C1 segment of cervical spinal cord (tissue), 14 donors: ENCODE measurements at places on chromosomes 16 and 17.
A peak's percentile ranks its signal among the peaks of the same experiment; 100 is the strongest.

- DNase-seq: no peak
Observed at GRCh38 chr16:1416521-1416941, 2.0 kb upstream of the UNKL start.

- no peak for DNase-seq
Observed at GRCh38 chr17:1423456-1424135, 23.6 kb upstream of the YWHAE start.

GRCh38 chr17:42559075-42559474 lies 2.9 kb upstream of the COASY start:
- no peak for DNase-seq

DNA sequence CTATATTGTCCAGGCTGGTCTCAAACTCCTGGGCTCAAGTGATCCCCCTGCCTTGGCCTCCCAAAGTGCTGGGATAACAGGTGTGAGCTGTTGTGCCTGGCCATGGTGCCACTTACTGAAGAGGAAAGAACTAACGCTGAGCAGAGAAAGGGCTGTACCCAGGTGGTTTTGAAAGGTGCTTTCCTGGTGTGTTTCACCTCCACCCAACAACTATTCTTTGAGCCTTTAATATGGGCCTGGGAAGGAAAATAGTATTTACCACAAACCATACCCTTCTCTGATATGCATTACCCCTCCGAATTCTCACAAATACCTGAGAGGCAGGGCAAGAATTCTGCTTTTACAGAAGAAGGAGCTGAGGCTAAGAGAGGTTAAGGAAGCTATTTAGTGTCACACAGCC lies 24.8 kb downstream of the KPNA2 start:
- no peak for DNase-seq

- DNase-seq: no peak
Observed at GRCh38 chr17:48153691-48154358, 46.3 kb downstream of the SNX11 start.

GRCh38 chr17:70563281-70563820 lies 394.0 kb downstream of the KCNJ2 start:
- no peak for DNase-seq

DNA sequence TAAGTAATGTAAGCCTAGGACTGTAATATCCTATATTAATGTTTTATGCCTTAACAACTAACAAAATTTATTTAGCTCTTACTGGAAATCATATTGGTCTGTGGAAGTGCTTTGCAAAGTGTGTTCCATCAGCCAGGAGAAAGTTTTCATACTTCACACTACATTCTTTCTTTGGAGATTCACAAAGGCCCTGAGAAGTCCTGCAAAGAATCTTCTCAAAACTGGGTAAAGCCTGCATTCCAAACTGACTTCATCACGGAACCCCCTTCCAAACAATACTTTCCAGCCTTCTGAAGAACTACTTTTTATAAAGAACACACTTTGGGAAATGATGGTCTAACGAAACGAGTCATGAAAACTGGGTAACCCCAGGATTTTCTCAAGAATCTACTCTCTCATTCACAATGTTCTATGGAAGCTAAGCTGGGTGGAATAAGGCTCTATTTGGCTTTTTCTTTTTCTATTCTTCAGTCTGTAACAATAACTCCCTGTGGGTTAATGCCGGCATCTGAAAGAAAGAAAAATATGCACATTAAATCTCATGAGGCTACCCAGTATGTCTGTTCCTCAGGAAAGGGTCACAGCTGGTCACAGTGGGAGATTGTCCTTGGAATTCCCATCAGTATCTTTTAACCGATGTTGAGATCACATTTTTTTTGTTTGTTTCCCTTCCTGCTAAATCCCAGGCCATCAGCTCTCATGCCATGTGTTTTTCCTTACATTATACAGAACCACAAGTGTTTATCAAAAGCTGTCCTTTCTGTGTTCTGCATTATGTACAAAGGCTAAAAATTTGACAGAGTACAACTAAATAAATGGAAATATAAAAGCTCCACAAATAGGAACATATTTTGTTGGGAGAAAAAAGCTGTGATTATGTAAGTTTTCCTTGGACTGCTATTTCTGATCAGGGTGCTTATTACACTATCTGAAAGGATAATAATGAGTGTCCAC lies 12.8 kb upstream of the AKAP1 start:
- no peak for DNase-seq

DNA sequence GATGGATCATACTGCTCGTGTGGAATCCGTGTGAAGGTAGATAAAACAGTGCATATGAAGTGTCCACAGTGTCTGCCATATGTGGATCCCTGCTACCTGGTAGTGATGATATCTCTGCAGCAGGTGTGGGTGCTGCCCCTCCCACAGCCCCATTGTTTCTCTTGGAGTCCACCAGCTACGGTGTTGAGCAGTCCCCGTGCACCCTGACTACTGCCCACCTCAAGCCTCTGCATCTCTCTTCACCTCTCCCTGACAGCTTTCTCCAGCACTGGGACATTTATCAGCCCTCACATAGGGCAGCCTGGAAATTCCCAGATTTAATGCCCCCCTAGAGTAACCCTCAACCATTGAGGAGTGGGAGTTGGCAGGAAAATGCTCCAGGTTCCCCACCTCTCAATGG lies 244.7 kb downstream of the IRF8 start:
- no peak for DNase-seq

GRCh38 chr16:9381905-9382304 lies 290.5 kb downstream of the HAPSTR1 start:
- no peak for DNase-seq

- DNase-seq: no peak
Observed at GRCh38 chr17:6943406-6943805, 52.4 kb upstream of the ALOX12 start.

- DNase-seq: no peak
Observed at GRCh38 chr16:27245276-27246172, 23.0 kb downstream of the NSMCE1 start.

DNA sequence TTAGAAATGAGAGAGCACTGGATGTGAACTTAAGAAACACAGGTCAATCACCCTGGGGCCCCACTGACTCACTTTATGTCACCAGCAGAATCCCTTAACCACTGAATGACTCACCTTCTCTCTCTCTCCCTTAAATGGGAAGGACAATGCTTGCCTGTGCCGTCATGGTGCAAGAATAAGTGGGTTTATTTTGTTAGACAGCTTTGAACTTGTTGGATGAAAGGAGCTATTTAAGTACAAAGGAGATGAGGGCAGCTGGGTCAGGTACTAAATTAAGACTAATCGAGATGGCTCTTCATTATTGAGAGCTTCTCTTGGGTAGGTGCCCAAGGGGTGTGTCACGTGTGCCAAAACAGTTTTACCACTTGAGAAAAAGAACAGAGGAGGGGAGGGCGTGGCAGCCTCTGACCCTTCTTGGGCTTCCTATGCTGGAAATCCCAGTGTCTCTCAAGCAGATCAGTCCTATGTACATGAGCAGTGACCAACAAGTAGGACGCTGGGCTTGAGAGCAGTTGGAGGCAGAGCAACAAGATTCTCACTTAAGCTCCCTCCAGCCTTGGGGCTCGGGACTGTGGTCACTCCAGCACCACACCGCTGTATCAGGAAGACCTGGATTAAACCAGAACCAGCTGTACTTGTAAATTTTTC lies 6.7 kb upstream of the KRT31 start:
- no peak for DNase-seq

DNA sequence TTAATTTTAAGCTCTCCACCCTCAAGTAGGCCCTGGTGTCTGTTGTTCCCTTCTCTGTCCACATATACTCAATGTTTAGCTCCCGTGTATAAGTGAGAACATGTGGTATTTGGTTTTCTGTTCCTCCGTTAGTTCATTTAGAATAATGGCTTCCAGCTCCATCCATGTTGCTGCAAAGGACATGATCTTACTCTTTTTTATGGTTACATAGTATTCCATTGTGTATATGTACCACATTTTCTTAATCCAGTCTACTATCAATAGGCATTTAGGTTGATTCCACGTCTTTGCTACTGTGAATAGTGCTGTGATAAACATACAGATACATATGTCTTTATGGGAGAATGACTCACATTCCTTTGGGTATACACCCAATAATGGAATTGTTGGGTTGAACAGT lies 111.4 kb upstream of the NACA2 start:
- no peak for DNase-seq

GRCh38 chr17:59423137-59423724 lies 91.8 kb downstream of the YPEL2 start:
- DNase-seq: no peak

- no peak for DNase-seq
Observed at GRCh38 chr17:79935197-79935885, 96.1 kb upstream of the CBX4 start.

- DNase-seq: no peak
Observed at GRCh38 chr17:76309461-76309860, 1.4 kb upstream of the QRICH2 start.

DNA sequence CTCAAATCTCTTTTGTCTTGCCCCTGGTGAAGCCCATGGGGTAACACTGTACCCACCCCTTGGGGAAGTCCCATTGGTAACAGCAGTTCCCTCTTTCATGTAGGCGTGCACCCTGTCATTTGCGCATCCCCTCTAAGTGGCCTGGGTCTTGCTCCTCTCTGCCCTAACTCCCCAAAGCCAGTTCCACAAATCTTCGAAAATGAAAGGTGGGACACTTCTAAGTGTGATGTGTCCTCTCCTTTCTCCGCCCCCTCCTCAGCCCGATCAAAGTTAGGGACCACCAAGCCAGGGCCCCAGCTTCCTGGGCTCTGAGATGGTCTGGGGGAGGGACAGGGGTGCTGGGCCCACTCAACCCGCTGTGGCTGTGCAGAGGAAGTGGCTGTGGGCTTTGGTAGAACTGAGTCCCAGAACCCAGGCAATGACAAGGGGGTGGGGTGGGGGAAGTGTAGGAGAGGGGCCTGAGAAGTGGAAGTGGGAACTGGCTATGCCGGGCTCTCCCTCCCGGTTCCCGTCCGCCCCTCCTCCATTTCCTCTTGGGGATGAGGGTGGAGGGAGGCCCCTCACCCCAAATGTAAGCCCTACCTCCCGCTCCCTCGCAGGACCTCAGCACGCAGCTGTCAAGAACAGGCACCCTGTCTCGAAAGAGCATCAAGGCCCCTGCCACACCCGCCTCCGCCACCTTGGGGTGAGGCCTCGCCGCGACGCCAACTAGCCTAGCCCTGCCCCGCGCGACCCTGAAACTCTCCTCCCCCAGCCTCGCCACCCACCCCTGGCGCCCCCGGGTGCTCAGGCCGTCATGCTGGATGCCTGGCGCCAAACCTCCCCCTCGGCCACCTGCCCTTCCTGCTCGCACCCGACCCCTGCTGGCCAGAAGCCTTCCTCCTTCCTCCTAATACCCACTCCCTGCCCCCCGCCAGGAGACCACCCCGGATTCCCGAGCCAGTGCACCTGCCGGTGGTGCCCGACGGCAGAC lies 8.7 kb downstream of the ABI3 start:
- peak; percentile 46 for DNase-seq

GRCh38 chr17:29146369-29146972 lies 33.7 kb downstream of the MYO18A start:
- no peak for DNase-seq

- no peak for DNase-seq
Observed at GRCh38 chr16:11627822-11628457, 40.3 kb upstream of the SNN start.

- DNase-seq: no peak
Observed at GRCh38 chr17:34177642-34178041, 77.4 kb upstream of the CCL2 start.

DNA sequence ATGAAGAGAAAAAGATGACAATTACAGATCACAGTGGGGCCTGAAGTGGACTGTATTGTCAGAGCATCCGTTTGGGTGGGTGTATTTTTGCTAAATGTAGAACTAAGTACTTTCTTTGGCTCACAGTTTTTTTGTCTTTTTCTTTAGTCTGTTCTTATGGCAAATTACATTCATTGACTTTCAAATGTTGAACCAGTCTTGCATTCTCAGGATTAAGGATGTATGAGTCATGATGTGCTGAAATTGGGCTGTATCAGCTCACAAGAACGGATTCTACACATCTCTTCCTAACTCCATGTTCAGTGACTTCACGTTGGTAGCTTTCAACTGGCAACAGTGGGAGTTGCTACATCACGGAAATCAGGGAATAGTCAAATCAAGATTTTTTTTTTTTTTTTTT lies 66.5 kb downstream of the TEX2 start:
- DNase-seq: no peak

DNA sequence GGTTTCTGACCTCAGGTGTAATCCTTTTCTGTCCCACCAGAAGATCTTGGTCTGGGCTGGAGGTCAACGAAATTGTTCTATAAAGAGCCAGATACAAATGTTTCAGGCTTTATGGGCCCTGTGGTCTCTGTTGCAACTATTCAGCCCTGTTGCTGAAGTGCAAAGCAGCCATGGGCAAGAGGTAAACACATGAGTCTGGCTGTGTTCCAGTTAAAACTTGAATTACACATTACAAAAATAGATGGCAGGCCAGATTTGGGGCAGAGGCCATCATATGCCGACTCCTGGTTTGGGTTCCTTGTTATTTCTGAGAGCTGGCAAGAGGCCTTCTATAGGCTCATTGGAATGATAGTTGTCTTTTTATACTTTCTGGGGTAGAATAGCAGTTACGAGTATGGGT lies 114.4 kb downstream of the SDR42E1 start:
- DNase-seq: no peak

GRCh38 chr17:77455111-77455890 lies 314.5 kb downstream of the SEC14L1 start:
- DNase-seq: no peak

DNA sequence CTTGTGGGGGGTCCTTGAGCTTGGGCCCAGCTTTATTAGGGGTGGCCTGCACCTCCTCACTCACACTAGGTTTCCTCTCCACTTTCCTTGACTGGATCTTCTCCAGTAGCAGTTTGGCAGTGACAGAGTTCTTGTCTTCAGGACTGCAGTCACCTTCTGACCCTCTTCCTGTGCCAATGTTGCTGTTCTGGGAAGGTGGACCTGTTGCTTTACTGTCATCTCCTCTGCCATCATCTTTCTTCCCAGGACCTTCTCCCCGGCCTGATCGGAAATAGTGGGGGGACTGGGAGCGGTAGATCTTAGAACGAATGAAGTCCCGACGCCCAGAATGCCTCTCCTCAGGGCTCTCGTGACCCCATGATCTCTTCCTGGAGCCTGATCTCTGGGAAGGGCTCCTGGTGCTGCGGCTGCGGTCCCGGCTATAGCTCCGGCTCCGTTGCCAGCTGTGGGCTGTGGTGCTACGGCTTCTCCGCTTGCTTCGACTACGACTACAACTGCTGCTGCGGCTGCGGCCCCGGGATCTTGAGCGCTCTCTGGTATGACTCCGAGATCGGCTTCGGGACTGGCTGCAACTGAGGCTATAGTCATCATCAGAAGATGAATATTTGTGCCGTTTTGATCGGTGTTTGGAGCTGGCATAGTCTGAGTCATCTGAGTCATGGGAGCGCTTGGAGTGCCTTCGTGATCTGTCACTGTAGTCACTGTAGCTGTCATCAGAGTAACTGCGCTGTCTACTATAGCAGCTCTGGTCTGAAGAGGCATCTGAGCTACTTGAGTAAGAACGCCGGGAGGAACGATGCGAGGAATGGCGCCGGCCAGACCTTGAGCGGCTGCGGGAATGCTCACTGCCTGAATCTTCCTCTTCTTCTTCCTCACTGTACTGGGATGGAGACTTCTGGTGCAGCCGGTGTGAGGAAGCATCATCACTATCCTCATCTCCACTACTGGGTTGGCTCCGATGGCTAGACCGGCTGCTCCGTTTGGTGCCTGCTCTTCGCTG lies 9.5 kb upstream of the ITGA2B start:
- DNase-seq: no peak
